Lower lobe of right lung (tissue), 2 donors: ENCODE measurements at places on chromosomes 12 and 14. TPM values are rescaled to one million over a fixed set of nuclear protein-coding genes. Genes with fewer than 3 reads are reported as not detected.

AKAP3 gene
- 3.2 TPM for total RNA-seq

CD163 gene
- total RNA-seq = 525 TPM

KRT79 gene
- 3.9 TPM for total RNA-seq

CD163L1 gene
- total RNA-seq = 4.5 TPM

KLHDC1 gene
- 7.4 TPM for total RNA-seq

DNA sequence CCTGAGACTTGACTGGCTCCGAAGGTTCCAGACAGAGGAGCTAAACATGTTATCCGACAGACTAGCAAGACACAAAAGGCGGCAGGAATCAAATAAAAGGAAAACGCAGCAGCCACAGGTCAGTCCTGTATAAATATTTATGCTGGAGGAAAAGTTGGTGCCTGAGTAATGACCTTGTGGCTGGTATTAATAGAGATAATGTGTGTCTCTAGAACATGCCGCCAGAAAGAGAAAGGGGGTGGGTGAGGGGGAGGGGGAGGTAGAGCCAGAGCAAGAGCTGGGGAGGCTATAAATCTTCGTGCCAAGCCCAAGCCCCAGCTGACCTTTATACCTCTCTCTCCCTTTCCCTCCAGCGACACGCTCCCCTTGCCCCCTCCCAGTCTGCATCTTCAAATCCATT is 590.4 kb downstream of the MED13L start:
- no peaks in the 10 kb centered on the region for H3K36me3 ChIP-seq
- no peak for DNase-seq

GRCh38 chr14:91509083-91509877 is 830 bp downstream of the PPP4R3A start:
- H3K27ac ChIP-seq = peak overlapping the region; percentile 100
- H3K27me3 ChIP-seq = no peaks in the 10 kb centered on the region
- H3K4me3 ChIP-seq = peak overlapping the region; percentile 94
- peaks cover 21% of the 10 kb centered on the region for H3K36me3 ChIP-seq
- H3K4me1 ChIP-seq = peaks cover 43% of the 10 kb centered on the region
- peak; percentile 65 for DNase-seq

DNA sequence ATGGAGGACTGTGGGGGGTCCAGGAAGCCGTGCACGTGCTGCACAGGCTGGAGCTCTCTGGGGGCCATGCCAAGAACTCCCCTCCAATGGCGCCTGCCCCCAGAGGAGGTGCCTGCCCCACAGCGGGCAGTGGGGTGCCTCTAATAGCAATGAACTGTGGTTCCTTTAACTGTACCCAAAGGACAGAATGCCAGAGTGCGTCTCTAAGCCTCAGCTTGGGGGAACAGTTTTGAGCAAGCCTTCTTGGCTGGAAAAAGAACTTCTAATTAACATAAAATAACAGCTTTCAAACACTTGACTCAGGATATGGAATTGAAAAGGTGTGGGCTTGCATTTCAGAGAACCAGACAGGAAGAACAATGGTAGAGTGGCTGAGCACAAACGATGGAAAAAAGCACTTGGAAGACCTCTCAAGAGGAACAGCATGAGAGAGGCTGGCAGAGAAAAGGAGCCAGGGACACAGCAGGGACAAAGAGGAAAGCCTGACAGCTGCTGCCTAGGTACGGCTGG is 195.6 kb downstream of the TTC7B start:
- no peaks in the 10 kb centered on the region for H3K36me3 ChIP-seq
- no peak overlapping the region for H3K27ac ChIP-seq
- H3K27me3 ChIP-seq = no peaks in the 10 kb centered on the region
- H3K4me1 ChIP-seq = peaks cover 18% of the 10 kb centered on the region

DNA sequence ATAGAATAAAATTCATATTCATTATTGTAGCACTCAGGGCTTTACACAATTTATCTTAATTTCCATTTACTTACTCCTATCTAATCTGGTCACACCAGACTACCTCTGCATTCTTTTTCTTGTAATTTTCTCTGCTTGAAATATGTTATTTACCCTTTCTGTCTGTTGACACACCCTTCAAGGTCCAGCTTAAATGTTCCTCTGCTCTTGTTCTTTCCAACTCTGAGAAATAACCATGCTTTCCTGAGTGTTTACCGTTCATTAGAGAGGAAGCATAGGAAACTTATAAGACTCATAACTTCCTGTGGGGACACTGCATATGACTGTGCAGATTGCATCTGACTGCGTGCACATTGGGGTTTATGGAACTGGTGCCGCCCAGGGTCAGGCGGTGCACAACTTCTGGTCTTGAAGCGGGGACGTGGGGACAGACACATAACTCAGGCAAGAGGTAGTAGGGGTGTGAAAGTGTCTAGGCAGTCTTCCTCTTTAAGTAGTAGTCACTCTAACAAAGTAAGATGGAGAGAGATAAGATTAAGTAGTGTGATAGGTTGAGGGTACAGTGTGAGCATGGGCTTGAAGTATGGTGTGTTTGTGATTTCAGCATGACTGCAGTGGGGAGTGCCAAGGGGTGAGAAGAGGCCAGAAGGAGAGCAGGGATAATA is 42.6 kb upstream of the FOXJ2 start:
- no peaks in the 10 kb centered on the region for H3K36me3 ChIP-seq
- peaks cover 38% of the 10 kb centered on the region for H3K4me1 ChIP-seq
- peak overlapping the region; percentile 70 for H3K27ac ChIP-seq
- no peak overlapping the region for H3K4me3 ChIP-seq
- H3K27me3 ChIP-seq = no peaks in the 10 kb centered on the region

DNA sequence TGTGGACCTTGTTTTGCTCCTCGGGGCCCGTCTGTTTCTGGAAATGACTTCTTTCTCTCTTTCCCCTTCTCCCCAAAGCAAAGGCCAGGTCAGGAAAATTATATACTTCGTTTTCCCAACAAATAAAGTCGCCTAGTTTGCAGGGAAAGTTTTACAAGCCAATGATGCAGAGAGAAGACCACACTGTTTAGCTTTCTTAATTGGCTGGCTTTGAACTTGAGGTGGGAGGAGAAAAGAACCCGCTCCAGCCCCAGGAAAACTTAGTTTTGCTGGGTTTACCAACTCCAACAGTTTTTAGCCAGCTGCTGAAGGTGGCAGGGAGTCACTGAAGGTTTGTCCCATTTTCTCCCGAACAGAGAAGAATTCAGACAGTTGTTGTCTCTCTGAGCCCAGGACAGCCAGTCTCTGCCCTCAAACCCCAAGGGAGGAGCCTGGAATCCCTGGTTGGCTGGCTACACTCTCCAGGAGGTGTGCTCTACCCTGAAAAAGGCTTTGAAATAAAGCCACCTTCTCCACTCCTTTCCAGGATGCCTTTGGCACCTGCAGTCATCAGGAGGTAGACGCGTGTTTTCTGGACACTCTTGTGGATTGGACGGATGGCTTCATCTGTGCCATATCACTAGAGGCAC is 24.8 kb downstream of the BCL11B start:
- peaks cover 66% of the 10 kb centered on the region for H3K27me3 ChIP-seq
- no peak overlapping the region for H3K27ac ChIP-seq
- DNase-seq = no peak
- H3K4me1 ChIP-seq = no peaks in the 10 kb centered on the region
- no peaks in the 10 kb centered on the region for H3K36me3 ChIP-seq
- H3K4me3 ChIP-seq = no peak overlapping the region

- no peak overlapping the region for H3K4me3 ChIP-seq
- H3K4me1 ChIP-seq = no peaks in the 10 kb centered on the region
- no peak for DNase-seq
- H3K36me3 ChIP-seq = no peaks in the 10 kb centered on the region
- no peaks in the 10 kb centered on the region for H3K27me3 ChIP-seq
Measured at GRCh38 chr12:92431146-92431545, 271.6 kb upstream of the PLEKHG7 start.

DNA sequence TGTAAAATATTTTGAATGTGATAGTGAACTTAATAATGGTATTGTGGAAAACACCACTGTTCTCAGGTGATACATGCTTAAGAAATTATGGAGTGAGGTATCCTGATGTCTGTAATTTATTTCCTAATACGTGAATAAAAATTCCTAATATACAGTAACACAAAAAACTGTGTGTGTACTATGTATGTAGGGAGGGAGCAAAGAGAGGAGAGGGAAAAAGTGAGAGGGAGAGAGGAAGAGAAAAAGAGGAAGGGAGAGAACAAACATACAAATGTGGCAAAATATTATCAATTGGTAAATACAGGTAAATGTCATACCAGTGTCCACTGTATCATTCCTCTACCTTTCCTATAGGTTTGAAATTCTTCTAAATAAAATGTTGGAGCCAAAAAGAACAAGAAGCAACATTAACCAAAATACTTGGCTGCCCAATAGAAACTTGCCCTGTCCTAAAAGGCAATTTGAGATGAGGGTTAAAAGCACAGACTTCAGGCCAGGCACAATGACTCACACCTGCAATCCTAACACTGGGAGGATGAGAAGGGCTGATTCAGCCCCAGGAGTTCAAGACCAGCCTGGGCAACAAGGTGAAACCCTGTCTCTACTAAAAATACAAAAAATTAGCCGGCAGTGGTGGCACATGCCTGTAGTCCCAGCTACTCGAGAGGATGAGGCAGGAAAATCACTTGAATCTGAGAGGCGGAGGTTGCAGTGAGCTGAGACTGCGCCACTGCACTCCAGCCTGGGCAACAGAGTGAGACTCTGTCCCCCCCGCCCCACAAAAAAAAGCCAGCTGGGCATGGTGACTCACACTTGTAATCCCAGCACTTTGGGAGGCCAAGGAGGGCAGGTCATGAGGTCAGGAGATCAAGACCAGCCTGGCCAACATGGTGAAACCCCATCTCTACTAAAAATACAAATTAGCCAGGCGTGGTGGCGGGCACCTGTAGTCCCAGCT is 14.5 kb downstream of the R3HDM2 start:
- H3K27ac ChIP-seq = no peak overlapping the region
- H3K36me3 ChIP-seq = peaks cover 1% of the 10 kb centered on the region
- H3K27me3 ChIP-seq = no peaks in the 10 kb centered on the region

DNA sequence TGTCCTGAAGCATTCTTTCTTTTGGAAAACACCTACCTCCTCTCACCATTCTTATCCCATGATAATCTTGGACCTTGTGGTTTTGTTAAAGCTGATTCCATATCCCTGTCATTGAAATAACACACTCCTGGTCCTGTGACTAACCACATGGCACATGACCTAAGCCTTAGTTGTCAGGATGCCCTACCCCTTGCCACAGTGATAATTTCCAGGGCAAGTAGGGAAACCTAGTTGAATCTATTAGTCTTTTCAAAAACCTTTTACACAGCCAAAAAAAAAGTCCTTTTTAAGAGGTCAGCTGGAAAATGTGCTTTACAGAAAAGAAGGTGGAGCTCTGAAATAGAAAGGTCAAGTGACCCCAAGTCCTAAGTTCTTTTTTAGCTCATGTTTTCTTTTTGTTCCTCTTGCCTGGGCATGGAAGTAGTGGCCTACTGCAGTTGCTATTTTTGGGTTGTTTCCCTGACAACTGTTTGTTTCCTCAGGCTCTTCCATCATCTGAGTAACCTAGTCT is 608.4 kb downstream of the LRFN5 start:
- H3K27me3 ChIP-seq = no peaks in the 10 kb centered on the region
- H3K4me1 ChIP-seq = no peaks in the 10 kb centered on the region
- no peaks in the 10 kb centered on the region for H3K36me3 ChIP-seq
- no peak for DNase-seq
- H3K4me3 ChIP-seq = no peak overlapping the region
- no peak overlapping the region for H3K27ac ChIP-seq

- peak overlapping the region; percentile 35 for H3K4me3 ChIP-seq
- H3K27ac ChIP-seq = peak overlapping the region; percentile 78
- DNase-seq = peak; percentile 64
- H3K36me3 ChIP-seq = no peaks in the 10 kb centered on the region
Measured at GRCh38 chr12:64669270-64669842, 59.1 kb downstream of the RASSF3 start.

GRCh38 chr14:99789581-99789980 is 3.6 kb upstream of the EML1 start:
- no peaks in the 10 kb centered on the region for H3K27me3 ChIP-seq
- H3K4me1 ChIP-seq = peaks cover 27% of the 10 kb centered on the region
- H3K4me3 ChIP-seq = no peak overlapping the region
- H3K36me3 ChIP-seq = no peaks in the 10 kb centered on the region

DNA sequence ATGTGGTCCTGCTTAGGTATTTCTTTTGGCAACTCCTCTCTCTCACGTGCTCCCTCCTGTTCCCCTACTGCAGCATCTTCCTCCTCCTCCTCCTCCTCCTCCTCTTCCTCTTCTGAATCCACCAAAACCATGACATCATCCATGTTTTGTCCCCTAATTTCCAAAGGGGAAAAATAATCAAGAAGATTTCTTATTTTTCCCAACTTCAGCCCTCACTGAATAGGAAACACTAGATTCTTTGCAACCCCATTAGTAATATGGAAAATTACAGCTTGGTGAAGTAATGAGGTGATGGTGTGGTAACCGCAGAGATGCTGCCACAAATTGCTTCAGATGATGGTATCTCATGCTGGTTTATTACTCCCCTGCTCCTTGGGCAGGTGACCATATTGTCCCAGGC is 7.5 kb upstream of the WSB2 start:
- no peak overlapping the region for H3K4me3 ChIP-seq
- no peaks in the 10 kb centered on the region for H3K27me3 ChIP-seq
- no peak overlapping the region for H3K27ac ChIP-seq
- DNase-seq = no peak

- no peak for DNase-seq
- no peak overlapping the region for H3K27ac ChIP-seq
- no peak overlapping the region for H3K4me3 ChIP-seq
- H3K36me3 ChIP-seq = no peaks in the 10 kb centered on the region
- no peaks in the 10 kb centered on the region for H3K4me1 ChIP-seq
- H3K27me3 ChIP-seq = no peaks in the 10 kb centered on the region
Measured at GRCh38 chr12:95182868-95183415, 34.3 kb downstream of the FGD6 start.

GRCh38 chr14:41016213-41016612 is 590.5 kb upstream of the LRFN5 start:
- no peak overlapping the region for H3K27ac ChIP-seq
- H3K4me3 ChIP-seq = no peak overlapping the region
- H3K27me3 ChIP-seq = no peaks in the 10 kb centered on the region
- DNase-seq = no peak
- H3K4me1 ChIP-seq = no peaks in the 10 kb centered on the region
